ENCODE measurements at places on chromosomes 7 and 10.
A peak's percentile ranks its signal among the peaks of the same experiment; 100 is the strongest.

- H3K27me3 ChIP-seq = no peaks in the 10 kb centered on the region
- no peaks in the 10 kb centered on the region for H3K36me3 ChIP-seq
- no peak overlapping the region for H3K27ac ChIP-seq
- no peak for DNase-seq
Observed at GRCh38 chr7:36192053-36192824, 39.2 kb downstream of the EEPD1 start.

DNA sequence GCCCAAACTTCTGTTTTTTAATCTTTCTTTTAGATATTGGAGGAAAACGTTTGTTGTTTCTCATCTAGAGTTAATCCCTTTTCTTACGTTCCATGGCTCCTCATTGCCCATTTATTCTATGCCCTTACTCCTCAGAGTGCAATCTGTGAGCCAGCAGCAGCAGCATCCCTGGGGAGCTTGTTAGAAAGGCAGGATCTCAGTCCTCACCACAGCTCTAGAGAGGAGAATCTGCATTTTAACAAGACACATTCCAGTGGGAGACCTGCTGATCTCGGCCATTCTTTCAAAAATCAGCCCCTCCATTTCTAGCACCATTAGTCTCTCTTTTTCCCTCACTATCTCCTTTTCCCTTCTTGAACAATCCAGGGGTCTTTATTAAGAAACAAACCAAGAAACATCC is 84.4 kb upstream of the NOBOX start:
- H3K27ac ChIP-seq = no peak overlapping the region
- H3K4me3 ChIP-seq = no peak overlapping the region
- no peaks in the 10 kb centered on the region for H3K27me3 ChIP-seq
- H3K4me1 ChIP-seq = no peaks in the 10 kb centered on the region
- no peak for DNase-seq

DNA sequence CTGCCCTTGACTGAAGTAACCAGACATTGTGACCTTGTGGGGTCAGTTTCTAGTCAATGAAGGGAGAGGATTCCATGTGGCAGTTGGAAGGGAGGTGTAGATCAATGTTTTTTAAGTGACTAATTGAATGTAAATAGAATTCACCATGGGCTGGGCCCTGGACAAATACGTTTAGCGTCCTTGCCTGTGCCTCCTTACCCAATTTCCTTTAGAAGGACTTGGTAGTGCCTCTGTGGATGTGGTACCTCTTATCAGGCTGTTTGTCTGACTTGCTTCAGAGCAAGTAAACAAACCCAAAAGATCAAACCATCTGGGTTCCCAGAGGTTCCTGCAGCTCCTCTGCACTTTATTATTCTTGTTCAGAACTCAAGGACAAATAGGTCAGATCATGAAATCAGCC is 4.3 kb upstream of the KAT6B start:
- no peaks in the 10 kb centered on the region for H3K27me3 ChIP-seq
- no peaks in the 10 kb centered on the region for H3K36me3 ChIP-seq
- peaks cover 45% of the 10 kb centered on the region for H3K4me1 ChIP-seq
- DNase-seq = peak; percentile 98
- peak overlapping the region; percentile 17 for H3K4me3 ChIP-seq
- H3K27ac ChIP-seq = peak overlapping the region; percentile 75

DNA sequence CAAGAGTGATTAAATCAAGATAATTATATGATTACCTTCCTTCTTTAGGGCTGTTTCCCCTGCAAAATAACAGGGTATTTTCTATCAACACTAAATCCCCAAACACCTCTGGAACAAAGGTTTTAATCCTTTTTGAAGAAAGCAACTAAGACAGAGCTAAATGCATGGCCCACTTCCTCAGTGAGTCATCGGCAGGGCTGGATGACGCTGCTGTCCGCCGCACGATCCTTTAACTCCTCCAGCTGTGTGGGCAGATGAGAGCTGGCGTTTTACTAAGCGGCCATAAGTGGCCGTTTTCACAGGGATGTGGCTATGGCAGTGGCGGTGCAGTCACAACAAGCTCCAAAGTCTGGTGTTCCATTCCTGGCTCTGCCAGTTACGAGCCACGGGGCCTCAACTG is 76.0 kb upstream of the C1QL3 start:
- DNase-seq = no peak
- H3K27me3 ChIP-seq = no peaks in the 10 kb centered on the region
- no peaks in the 10 kb centered on the region for H3K4me1 ChIP-seq
- H3K27ac ChIP-seq = no peak overlapping the region
- H3K36me3 ChIP-seq = no peaks in the 10 kb centered on the region
- no peak overlapping the region for H3K4me3 ChIP-seq

GRCh38 chr10:90168244-90168643 is 466.9 kb downstream of the KIF20B start:
- H3K4me1 ChIP-seq = no peaks in the 10 kb centered on the region
- H3K36me3 ChIP-seq = no peaks in the 10 kb centered on the region
- peak; percentile 42 for DNase-seq
- no peak overlapping the region for H3K4me3 ChIP-seq
- no peaks in the 10 kb centered on the region for H3K27me3 ChIP-seq

- H3K4me3 ChIP-seq = no peak overlapping the region
- DNase-seq = peak; percentile 44
- H3K27me3 ChIP-seq = no peaks in the 10 kb centered on the region
Observed at GRCh38 chr7:50738932-50739331, 43.8 kb downstream of the GRB10 start.

GRCh38 chr7:4633012-4633411 is 49.1 kb upstream of the FOXK1 start:
- peaks cover 6% of the 10 kb centered on the region for H3K4me1 ChIP-seq
- no peak overlapping the region for H3K27ac ChIP-seq
- no peak overlapping the region for H3K4me3 ChIP-seq

- no peak overlapping the region for H3K27ac ChIP-seq
- no peaks in the 10 kb centered on the region for H3K36me3 ChIP-seq
- no peak overlapping the region for H3K4me3 ChIP-seq
- H3K4me1 ChIP-seq = peaks cover 10% of the 10 kb centered on the region
Observed at GRCh38 chr7:74344786-74345185, 55.6 kb downstream of the CLIP2 start.

DNA sequence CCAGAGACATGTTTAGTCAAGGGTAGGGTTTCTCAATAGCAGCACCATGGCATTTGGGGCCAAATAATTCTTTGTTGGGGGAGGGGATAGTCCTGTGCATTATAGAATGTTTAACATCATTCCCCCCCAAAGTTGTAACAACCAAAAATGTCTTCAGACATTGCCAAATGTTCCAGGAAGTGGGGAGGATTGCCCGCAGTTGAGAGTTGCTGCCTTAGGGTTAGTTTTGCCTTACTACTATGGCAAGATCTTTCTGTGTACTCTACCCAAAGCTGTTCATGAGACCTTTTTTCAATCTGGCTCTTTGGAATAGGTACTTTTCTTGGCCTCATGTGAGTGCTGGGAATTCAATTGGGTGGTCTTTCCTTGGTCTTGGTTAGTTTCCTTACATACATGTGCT is 34.1 kb downstream of the SAMD8 start:
- no peak overlapping the region for H3K4me3 ChIP-seq
- DNase-seq = no peak
- peaks cover 3% of the 10 kb centered on the region for H3K36me3 ChIP-seq
- H3K27me3 ChIP-seq = no peaks in the 10 kb centered on the region
- no peak overlapping the region for H3K27ac ChIP-seq

GRCh38 chr7:11120675-11121220 is 147.1 kb downstream of the PHF14 start:
- no peak overlapping the region for H3K4me3 ChIP-seq

DNA sequence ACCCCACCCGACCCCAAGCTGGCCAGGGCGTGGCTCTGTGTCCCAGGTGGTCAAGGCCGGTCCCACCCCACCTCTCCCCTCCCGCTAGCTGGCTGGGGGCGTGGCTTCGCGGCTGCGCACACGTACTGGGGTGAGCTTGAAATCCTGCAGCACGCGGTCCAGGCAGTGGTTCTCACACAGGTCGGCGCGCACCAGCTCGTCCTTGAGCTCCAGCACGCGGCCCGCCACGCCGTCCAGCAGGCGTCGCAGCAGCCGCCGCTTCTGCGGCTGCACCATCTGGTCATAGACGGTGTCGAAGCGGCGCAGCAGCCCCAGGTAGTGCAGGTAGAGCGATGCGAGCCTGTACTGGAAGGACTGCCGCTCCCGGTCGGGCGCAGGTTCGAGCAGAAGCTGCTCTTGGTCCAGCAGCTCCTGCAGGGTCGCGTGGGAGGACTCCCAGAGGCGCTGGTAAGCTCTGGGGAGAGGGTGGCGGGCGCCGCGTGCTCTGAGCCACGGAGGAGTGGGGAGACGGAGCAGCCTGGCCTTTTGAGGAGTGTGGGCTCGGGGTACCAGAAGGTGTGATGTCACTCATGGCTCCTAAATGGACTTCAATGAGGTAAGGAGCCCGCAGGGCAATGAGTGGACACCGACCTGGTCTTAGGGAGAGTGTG is 5.8 kb downstream of the H2BK1 start:
- no peak overlapping the region for H3K27ac ChIP-seq
- peaks cover 26% of the 10 kb centered on the region for H3K27me3 ChIP-seq
- H3K4me1 ChIP-seq = no peaks in the 10 kb centered on the region
- no peaks in the 10 kb centered on the region for H3K36me3 ChIP-seq

- DNase-seq = no peak
- H3K36me3 ChIP-seq = no peaks in the 10 kb centered on the region
- no peaks in the 10 kb centered on the region for H3K27me3 ChIP-seq
Observed at GRCh38 chr7:118777308-118777707, 552.8 kb downstream of the ANKRD7 start.

GRCh38 chr10:77533146-77533886 is 104.3 kb downstream of the KCNMA1 start:
- H3K27me3 ChIP-seq = no peaks in the 10 kb centered on the region
- H3K36me3 ChIP-seq = no peaks in the 10 kb centered on the region
- peak; percentile 58 for DNase-seq
- peaks cover 63% of the 10 kb centered on the region for H3K4me1 ChIP-seq

- H3K27ac ChIP-seq = no peak overlapping the region
- H3K36me3 ChIP-seq = no peaks in the 10 kb centered on the region
- peaks cover 3% of the 10 kb centered on the region for H3K27me3 ChIP-seq
- no peaks in the 10 kb centered on the region for H3K4me1 ChIP-seq
- H3K4me3 ChIP-seq = no peak overlapping the region
Observed at GRCh38 chr7:156609010-156609877, 31.3 kb upstream of the RNF32 start.

GRCh38 chr7:142767861-142768260 is 2.9 kb upstream of the PRSS2 start:
- no peak overlapping the region for H3K27ac ChIP-seq
- H3K36me3 ChIP-seq = no peaks in the 10 kb centered on the region
- H3K27me3 ChIP-seq = peaks cover 35% of the 10 kb centered on the region
- no peak overlapping the region for H3K4me3 ChIP-seq

GRCh38 chr10:93160829-93161228 is 87.1 kb downstream of the CYP26A1 start:
- no peaks in the 10 kb centered on the region for H3K4me1 ChIP-seq
- H3K27me3 ChIP-seq = no peaks in the 10 kb centered on the region
- DNase-seq = peak; percentile 12
- no peak overlapping the region for H3K27ac ChIP-seq

GRCh38 chr10:43206391-43207235 is 60.3 kb downstream of the RASGEF1A start:
- DNase-seq = no peak
- H3K27me3 ChIP-seq = no peaks in the 10 kb centered on the region
- no peaks in the 10 kb centered on the region for H3K4me1 ChIP-seq
- H3K27ac ChIP-seq = no peak overlapping the region

DNA sequence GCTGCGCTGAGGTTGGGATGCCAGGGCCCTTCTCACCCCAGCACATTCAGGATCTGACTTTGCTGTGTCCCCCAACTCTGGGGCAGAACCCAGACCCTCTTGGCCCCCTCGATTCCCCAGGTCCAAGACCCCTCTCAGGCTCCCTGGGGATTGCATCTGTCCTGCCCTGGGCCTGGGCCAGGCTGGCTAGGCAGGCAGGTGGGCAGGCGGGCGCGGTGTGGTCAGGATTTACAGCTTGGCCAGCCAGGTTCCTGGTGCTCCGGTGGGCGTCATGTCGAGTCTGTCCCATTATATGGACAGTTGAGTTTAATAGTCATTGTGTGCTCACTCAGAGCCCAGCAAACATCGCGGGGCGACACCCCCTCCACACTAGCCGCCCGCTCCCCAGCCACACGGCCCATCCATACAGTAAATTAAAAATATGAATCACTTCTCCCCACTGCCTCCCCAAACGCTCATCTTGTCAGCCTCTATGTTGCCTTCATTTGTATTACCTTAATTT is 23.5 kb downstream of the POLL start:
- no peaks in the 10 kb centered on the region for H3K36me3 ChIP-seq
- DNase-seq = no peak
- no peak overlapping the region for H3K4me3 ChIP-seq
- H3K27ac ChIP-seq = no peak overlapping the region
- no peaks in the 10 kb centered on the region for H3K27me3 ChIP-seq

DNA sequence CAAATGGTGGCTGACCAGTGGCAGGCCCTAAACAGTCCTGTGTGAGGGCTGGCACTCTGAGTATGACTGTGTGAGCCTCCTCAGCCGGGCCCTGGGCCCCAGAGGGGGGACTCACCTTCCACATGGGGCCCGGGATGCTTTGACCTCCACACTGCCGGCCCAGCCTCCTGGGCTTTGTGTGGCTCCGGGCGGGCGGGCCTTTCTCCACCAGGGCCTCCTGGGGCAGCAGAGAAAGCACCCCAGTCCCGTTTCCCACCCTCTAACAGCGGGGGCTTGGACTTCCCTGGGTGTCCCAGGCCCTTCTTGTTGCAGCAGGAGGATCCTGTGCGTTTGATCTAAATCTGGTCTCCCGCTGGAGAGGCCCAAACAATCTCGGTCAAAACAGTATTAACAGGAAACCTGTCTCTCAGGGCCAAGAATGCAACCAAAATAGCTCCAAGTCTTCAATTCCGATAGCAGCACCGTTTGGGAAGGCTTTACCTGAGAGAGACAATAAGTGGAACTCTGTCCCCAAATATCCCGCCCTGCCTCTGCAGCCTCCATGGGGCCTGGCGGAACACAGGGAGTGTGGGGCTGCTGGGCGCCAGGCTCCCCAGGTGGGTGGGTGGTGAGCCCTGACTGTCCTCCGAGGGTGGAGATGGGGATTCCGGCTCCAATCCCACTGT is 104.8 kb upstream of the ZNF32 start:
- no peaks in the 10 kb centered on the region for H3K36me3 ChIP-seq
- H3K27me3 ChIP-seq = peaks cover 37% of the 10 kb centered on the region
- H3K4me1 ChIP-seq = no peaks in the 10 kb centered on the region
- no peak for DNase-seq

DNA sequence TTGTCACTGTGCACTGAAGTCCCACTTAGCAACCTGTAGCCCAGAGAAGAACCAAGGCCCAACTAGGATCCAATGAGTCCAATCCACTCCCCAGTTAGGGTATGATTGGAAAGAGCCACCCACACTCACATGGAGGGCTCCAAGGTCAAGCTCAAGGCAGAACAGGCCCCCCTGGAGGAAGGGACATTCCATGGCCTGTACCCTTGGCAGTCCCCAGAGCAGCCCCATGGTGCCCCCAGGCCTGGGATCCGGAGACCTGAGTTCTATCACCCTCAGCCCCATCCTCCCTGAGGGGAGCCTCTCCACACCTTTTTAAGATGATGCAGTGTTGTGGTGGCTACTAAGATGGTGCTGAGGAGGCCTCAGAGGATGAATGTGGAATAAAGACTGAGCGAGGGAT is 231.4 kb downstream of the GRID1 start:
- H3K27ac ChIP-seq = no peak overlapping the region
- H3K27me3 ChIP-seq = no peaks in the 10 kb centered on the region
- no peaks in the 10 kb centered on the region for H3K4me1 ChIP-seq
- H3K4me3 ChIP-seq = no peak overlapping the region
- H3K36me3 ChIP-seq = no peaks in the 10 kb centered on the region

- no peaks in the 10 kb centered on the region for H3K36me3 ChIP-seq
- H3K4me1 ChIP-seq = no peaks in the 10 kb centered on the region
- DNase-seq = peak; percentile 72
- no peak overlapping the region for H3K4me3 ChIP-seq
- no peak overlapping the region for H3K27ac ChIP-seq
Observed at GRCh38 chr10:11757821-11758463, 15.8 kb downstream of the ECHDC3 start.

- H3K4me1 ChIP-seq = no peaks in the 10 kb centered on the region
- H3K4me3 ChIP-seq = no peak overlapping the region
- no peak for DNase-seq
- peaks cover 68% of the 10 kb centered on the region for H3K27me3 ChIP-seq
Observed at GRCh38 chr10:59098387-59098786, 78.1 kb upstream of the PHYHIPL start.
